ENCODE measurements at places on chromosomes 6 and 20.

DNA sequence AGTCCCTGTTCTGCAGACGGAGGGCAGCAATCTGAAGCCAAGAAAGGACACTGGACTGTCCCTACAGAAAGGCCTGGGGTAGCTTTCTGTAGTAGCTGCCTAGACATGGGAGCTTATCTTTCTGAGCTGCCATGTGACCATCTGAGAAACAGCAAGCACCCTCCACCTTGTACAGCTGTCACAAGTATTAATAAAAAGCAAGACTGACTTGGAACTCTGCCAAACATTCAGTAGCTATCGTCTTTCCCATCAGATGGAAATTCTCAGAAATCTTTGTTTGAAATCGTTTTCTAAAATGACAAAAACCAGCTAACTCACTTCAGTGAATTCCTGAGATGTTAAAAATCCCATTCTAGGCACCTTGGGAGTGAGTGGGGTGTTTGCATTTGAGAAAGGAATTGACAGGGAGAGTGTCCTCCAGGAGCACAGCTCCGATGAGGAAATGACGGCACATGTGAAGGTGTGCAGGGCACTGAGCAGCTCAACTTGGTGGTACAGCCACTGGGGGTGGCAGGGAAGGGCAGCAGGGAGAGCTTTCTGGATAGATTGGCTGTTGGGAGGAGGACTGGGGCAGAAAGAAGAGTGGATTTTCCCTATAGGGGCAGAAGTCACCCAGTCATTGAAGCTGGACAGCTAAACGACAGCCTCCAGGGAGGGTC lies 24.5 kb downstream of the ACSS1 start:
- DNase-seq = no peak

DNA sequence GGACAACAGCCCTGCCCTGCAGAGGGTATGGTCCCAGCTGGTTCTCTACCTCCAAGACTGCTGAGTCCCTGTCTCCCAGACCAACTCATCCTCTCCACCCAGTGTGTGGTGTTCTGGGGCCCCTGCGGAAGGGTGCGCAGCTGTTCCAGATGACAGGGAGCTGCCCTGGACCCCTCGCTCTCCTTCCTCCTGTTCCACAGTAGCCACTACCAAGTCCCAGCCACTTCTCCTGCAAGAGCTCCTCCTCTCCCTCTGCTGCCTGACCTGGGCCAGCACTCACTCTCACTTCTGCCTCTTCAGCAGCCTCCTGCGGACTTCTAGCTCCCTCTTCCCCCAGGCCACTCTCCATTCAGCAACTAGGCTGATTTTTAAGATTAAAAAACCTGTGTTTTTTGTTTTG lies 40.1 kb upstream of the TMEM181 start:
- DNase-seq = no peak

DNA sequence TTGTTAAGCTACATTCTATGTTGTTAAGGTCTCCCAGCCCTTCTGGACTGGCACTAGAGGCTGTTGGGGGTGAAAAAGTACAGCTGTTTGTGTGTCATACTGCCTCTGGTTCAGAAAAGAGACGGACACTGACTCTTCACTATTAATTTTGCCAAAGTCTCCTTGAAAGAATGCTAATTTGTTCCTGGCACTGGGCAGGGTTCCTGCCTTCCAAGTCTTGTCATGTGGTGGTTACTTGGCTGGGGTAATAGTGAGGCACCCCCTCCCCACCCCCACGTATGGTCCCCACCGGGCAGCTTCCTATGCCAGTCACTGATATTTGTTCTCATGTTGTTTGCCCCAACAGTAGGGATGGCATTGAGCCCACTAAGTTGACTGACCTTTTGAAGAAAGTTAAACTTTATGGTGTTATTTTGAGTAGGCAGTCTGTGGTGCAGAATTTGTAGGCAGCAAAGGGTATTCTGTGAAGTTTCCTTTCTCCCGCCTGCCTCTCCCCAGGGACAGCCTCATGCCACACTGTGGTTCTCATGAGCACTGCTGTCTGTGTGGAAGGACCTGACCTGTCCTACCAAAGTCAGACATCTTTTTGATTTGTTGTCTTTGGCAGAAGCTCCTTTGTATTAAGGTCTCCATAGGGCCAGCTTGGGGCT lies 8.7 kb downstream of the CDS2 start:
- peak; percentile 37 for DNase-seq

- DNase-seq = no peak
Measured at GRCh38 chr6:74807674-74808073, 398.2 kb downstream of the COL12A1 start.

- DNase-seq = no peak
Measured at GRCh38 chr6:75306064-75306463, 21.5 kb upstream of the TMEM30A start.

GRCh38 chr6:150391890-150392289 lies 23.1 kb downstream of the IYD start:
- no peak for DNase-seq

GRCh38 chr6:73580247-73581149 lies 59.7 kb upstream of the EEF1A1 start:
- DNase-seq = peak; percentile 87
